ENCODE measurements at places on chromosomes 2 and 18.

DNA sequence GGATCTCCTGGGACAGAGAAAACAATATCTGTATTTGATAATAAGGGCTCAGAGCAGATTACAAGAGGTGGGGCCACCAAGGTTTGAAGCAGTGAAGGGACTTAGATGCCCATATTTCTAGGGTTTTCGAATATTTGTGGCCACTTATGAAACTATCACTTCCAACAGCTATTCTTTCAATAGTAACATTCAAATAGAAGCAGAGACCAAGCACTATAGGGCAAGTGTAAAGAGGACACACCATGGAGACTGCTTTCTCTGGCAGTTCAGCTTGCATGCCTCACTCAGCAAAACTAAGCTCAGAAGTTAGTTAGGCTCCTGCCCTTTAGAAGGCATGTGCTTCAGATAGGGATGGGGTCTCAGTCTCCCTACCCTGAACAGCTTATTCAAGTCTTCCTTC is 10.3 kb downstream of the PSTPIP2 start:
- no peak for DNase-seq

DNA sequence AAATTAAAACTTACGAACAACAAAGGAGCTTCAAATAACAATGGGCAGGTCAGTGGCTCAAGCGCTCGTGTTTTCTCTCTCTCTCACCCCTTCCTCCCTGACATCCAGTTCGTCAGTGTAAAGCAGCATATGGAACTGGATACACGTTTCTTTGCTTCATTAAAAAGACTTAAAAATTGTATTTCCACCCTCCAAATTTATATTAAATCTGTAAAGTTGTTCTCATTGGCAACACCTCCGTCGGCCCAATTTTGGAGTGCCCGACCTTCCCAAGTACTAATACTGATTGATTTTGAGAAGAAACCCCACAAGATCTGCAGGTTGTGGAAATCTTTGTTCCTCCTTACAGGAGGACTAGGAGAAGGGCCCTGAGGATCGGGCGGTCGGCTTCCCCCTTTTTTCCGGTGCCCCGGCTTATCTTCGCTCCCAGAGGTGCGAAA is 2.2 kb downstream of the TBR1 start:
- no peak for DNase-seq

GRCh38 chr2:212254339-212254738 is 284.3 kb downstream of the ERBB4 start:
- no peak for DNase-seq

GRCh38 chr2:229650901-229651300 is 63.5 kb downstream of the DNER start:
- DNase-seq, result no peak

- DNase-seq, result no peak
Measured at GRCh38 chr2:204655101-204655500, 109.8 kb downstream of the PARD3B start.

DNA sequence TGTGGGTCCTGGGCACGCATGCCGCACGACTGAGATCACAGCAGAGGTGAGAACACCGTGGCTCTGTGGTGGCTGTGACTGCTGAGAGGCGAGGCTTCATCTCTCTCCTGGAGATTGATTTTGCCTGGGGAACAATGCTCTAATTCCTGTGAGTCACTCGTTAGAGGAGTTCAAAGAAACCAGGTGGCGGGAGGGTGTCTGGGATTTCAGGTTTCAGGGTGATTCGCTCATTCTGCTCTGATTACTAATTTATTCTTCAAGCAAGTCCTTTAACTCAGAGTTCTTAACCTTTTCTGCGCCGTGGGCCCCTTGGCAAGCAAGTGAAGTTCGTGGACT is 56.3 kb downstream of the GLI2 start:
- no peak for DNase-seq

- no peak for DNase-seq
Measured at GRCh38 chr2:102209474-102209873, 22.7 kb downstream of the IL1RL2 start.

Measured in activated T-cell treated with anti-CD3 and anti-CD28 coated beads for 48 hours (primary cell).